ENCODE measurements at places on chromosomes 2 and 18.
A peak's percentile ranks its signal among the peaks of the same experiment; 100 is the strongest.

DNA sequence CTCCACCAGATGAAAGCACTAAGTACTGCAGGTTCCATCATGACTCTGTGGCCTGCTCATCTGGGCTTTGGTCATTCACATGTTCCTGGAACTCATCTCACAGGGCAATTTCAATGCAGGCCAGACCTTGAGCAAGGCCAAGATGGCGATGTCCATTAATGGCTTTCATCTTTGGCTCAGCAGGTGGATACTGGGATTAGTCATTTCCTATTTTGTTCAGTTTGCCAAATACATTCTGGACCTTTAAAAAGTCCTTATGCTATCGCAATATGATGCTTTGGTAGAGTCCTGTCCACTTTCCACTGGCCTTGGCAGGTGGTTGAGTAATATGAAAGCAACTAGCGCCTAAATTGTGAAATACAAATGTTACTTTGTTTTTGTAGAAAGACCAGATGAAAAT lies 170.1 kb upstream of the REV1 start:
- DNase-seq, result no peak

DNA sequence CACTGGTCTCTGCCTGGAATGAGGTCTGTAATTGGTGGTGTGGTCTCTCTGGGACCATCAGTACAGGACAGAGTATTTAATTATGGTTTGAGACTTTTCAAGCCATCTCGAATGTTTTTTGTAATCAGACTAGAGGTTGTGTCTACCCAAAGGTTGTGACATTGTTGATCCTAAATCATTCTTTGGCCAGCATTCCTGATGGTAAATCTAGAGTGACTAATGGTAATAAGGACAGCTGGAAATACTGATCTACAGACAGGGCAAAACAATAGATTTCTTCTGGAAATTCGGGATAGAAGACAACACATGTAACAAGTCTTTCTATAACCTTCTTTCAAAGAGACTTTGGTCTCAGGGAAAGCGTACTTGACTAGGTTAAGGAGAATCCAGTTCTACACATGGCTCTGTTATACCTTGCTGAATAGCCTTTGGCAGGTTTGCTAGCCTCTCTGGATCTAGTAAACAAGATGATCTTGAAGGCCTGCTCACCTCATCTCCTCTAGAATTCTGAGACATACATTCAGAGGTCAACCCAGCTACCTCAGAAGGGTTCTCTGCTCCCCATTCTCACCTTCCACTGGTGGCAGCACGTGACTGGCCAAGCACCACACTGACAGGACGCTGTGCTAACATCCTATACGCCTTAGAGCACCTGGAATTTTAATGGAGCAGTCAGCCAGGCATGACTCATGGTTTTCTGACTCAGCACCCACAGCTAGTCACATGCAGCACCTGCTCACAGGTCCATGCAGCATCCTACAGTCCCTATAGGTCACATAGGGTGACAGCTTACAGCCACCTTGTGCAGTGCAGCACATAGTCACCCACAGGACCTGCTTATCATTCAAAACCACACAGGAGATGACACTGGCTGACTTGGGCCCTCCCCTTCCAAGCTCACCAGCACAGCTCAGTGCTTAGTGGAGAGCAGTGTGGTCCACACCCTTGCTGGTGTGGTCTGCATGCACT lies 12.2 kb downstream of the PLB1 start:
- DNase-seq, result peak; percentile 64

DNA sequence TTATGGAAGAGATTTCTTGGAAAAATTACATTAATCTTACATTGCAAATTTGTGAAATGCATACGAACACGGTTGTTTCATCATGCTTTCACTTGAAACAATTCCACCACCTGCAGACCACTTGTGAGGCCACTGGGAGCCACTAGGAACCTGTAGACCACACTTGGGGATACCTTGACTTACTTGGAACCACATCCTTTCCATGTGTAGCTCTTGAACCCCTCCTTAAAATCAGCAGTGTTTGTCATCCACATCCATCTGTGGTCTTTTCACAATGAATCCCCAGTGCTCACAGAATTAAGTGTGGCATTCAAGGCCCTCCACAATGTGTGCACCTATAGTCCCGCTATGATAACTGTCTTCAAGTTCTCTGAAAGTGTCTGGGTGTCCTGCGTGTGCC lies 350.9 kb downstream of the MYCN start:
- no peak for DNase-seq

DNA sequence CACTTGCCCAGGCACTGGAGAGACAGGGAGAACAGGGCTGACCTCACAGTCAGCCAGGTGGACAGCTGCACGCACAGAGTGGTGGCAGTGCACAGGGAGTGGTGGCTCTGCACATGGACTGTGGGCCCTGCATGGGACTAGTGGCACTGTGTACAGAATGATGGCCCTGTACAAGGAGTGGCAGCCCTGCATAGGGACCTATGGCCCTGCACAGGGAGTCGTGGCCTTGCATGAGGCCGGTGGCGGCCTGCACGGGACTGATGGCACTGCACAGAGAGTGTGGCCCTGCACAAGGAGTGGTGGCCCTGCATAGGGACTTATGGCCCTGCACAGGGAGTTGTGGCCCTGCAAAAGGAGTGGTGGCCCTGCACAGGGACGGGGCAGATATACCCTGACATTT lies 19.1 kb upstream of the STEAP3 start:
- DNase-seq, result no peak

DNA sequence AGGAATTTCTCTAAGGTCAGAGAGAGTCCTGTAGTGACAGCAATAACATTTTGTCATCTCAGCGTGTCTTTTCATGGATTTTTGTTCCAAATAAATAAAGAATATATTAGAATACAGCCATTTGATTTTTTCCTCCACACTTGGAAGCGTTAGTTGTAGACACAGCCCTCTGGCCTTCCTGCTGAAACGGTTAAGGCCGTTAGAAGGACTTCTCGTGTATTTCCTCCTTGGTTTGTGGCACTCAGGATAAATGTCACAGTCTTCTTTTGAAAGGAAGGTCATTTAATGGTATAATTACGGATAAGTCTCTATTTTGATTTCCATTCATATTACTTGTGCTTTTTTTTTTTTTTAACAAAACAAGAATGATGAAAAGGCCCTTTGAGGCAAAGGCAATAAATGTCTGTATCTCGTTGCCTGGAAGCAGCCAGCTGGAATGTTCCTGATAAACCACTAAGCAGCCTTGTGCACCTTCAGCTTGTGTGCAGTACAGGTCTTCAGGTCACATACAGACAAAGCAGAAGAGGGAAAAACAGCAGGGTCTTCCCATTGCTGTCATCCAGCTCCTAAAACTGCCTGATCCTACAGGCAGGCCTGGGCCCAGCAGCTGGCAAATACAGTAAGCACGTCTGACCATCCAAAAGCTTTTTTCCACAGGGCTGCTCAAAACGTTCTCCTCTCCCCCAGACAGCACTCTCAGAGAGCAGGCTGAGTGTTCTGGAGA lies 14.4 kb downstream of the EFR3B start:
- DNase-seq, result no peak

DNA sequence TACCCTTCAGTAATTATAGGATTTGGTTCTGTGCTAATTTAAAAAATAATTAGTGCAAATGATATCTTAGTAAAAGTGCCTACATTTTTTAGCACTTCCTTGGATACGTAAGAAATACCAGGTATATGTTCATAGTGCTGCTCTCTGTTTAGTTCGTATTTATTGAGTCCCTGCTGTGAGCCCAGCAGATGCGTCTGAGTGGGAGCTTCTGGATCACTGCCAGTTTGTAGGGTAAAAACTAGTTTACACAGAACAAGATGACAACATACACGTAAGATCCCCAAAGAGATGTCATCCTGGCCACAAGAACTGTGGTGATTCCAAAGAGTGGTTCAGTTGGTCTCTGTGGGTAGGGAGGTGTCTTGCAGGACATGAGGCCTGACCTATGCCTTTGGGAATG lies 103.2 kb downstream of the CTIF start:
- no peak for DNase-seq

DNA sequence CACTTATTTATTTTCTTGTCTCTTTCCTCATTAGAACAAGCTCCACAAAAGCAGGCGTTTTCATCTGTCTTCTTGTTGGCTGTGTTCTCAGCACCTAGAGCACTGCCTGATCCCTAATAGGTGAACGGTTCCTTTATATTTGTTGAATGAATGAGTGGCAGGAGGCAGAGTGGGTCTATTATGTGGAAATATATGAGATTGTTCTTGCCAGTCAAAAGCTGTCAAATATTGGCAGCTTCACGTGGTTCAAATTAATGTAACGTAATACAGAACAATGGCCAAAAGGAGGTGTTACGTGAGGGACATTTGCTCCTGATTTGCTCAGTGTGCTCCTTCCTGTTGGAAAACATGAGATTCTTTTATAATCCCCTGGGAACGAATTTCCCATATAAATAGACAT lies 8.5 kb upstream of the ARHGAP25 start:
- no peak for DNase-seq

- no peak for DNase-seq
Measured at GRCh38 chr2:149027590-149028250, 10.8 kb upstream of the LYPD6B start.

GRCh38 chr2:129334128-129334527 lies 645.3 kb upstream of the RAB6C start:
- no peak for DNase-seq

DNA sequence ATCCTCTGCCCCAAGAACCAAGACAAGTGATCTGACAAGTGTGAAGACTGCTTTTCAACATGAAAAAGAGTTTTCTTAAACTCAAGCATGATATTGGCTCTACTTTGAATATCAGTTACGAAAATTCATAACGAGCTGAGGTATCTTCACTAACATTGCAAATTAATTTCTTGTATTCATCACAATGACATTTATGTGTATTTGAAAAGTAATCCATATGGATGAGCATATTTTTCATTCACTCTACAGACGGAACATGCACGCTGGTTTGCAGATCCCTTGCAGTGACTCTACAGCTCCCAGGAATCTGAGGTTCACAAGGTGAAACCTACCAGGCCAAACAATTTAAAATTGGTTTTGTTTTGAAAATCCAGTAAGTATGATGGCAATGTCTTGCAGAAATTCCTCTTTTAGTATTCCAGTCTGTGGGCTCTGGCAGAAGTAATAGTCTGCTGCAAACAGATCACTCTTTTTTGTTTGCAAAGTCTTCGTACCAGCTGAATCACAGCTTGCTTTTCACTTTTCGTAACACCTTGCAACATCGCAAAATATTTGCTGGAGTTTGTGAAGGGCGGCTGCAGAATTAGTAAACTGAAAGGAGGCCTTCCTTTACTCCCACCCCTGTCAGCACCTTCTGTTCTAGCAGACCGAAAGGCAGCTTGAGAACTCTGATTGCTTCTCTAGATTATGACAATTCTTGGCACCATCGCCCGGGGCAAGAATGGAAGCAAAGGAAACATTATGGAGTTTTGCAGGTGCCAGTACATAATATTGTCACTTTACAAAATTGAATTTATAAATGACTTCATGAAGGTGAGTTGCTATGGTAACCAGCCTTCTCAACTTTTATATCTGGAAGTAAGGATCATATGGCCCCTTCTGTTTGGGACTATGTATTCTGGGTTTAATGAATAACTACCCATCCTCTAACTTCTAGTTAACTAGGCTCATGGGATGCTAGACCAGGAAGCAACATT lies 168.7 kb downstream of the TMEM247 start:
- no peak for DNase-seq

DNA sequence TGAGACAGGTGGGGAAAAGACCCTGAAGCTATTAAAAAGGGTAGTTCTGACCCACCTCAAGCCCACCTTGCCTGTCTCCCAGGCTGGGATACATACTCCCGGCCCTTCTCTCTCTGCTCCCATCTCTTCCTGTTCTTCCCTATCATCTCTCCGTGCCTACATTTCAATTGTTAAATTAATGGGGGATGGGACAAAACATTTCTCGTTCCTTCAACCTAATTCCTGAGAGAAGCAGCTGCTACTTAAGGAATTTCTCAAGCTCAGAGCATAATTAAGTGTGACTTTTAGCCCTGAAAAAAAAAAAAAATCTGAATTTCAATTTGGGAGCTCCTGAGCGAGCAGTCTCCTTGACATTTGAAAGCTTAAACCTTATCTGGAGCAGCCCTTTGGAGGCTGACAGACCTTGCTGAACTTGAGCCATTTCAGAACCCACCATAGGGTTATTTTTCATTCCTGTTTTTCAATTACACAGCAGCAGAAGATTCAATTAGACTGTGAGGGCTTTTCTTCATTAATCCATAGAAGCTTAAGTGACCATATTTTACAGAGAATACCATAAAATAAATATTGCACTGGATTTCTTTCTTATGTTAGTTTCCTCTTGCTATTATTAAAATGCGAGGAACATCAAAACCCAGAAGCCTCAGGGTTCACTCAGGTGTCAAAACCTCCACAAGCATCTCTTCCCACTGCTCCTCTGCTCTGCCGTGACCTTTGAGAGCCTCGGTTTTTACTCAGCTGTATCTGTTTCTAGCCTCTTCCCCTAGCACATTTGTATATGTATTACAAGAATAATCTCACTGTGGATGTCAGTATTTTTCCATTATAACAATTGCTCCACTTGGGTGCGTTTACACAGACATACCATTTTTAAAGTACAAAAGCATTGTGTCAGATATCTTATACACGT lies 125.7 kb downstream of the B3GNT2 start:
- no peak for DNase-seq

- DNase-seq, result no peak
Measured at GRCh38 chr18:27227721-27228120, 42.6 kb upstream of the CHST9 start.

DNA sequence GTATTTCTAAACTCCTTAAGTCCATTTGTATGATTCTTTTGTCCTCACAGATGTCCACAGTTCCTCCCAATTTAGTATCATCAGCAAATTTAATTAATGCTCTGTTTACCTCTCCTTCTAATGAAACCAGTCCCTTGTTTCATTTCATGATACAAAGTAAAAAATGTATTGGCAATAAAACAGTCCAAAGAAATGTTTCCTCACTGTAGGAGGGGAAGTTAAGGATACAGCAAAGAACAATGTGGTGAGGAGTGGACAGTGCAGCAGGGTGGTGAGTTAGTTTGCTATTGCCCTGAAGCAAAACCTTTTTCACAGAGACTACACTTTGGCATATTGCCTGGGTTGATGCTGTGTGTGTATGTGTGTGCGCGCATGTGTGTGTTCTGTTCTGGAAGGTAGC lies 401.5 kb downstream of the ARHGAP15 start:
- no peak for DNase-seq

DNA sequence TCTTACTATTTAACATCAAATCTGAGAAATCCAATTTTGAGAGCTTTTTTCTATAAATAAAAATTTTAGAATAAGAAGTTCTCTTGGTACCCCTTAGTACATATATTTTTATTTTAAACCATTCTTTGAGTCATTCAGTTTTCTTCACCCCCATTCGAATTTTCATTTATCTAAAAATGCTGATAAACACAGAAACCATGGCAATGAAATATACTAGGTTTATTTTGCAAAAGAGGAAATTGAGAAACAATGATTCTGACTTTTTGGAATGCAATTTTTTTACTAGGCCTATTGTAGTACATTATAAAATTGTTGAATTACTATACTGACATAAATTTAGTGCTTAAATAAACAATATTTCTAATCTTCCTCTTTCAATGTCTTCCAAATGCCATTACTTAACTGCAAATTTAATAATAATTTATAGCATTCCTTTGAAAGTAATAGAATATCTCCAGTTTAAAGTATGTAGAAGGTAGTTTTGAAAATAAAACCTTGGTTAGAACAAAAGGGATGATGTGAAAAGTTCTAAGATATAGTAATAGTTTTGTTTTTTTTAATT lies 46.3 kb downstream of the TANK start:
- DNase-seq, result no peak

- peak; percentile 55 for DNase-seq
Measured at GRCh38 chr2:199985625-199986207, 30.3 kb downstream of the MAIP1 start.
